IPS DF 6.9 (cell line): ENCODE measurements at places on chromosomes 12 and 14.

GRCh38 chr14:100104006-100104352, 38.8 kb downstream of the EVL start:
- DNase-seq, result no peak

GRCh38 chr14:84006643-84007155, 1523.2 kb upstream of the FLRT2 start:
- no peak for DNase-seq

- DNase-seq, result no peak
Observed at GRCh38 chr12:24902511-24903328, 46.2 kb downstream of the BCAT1 start.

DNA sequence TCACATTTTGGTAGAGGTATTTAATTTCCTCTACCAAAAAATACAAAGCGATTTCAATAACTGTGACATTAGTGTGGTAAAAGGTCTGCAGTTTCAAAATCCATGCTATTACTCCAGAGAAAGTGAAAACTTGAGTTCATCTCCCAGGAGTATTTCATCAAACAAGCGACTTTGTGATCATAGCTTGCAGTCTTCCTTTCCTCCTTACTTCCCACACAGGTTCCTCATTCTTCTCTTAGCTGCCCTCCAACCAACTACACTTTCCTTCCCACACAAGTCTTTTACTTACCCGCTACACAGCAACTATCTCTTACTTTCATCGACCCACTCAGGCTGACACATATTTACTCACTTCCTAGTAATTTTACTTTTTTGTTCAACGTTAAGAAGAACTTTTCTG, 413.4 kb upstream of the USP15 start:
- no peak for DNase-seq

DNA sequence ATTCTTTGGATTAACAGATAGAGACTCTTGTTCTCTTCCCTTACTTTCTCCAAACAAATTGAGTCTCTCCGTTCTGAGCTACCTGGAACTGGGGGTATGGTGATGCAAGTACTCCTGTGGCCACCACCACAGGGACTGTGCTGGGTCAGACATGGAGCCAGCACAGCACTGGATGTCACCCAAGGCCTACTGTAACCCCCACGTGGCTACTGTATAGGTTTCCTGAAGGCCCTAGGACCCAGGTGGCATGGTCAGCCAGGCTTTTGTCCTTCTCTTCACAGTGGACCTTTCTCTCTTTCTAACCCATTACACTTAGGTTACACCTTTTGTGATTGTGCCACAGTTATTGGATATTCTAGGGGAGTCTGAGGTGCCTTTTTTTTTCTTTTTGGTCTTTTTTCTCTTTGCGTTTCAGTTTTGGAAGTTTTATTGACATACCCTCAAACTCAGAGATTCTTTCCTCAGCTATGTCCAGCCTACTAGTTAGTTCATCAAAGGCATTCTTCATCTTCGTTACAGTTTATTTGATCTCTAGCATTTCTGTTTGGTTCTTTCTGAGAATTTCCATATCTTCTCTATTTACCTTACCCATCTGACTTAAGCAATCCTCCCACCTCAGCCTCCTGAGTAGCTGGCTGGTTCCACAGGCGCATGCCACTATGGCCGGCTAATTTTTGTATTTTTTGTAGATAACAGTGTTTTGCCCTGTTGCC, 6.0 kb upstream of the KLHDC2 start:
- no peak for DNase-seq

DNA sequence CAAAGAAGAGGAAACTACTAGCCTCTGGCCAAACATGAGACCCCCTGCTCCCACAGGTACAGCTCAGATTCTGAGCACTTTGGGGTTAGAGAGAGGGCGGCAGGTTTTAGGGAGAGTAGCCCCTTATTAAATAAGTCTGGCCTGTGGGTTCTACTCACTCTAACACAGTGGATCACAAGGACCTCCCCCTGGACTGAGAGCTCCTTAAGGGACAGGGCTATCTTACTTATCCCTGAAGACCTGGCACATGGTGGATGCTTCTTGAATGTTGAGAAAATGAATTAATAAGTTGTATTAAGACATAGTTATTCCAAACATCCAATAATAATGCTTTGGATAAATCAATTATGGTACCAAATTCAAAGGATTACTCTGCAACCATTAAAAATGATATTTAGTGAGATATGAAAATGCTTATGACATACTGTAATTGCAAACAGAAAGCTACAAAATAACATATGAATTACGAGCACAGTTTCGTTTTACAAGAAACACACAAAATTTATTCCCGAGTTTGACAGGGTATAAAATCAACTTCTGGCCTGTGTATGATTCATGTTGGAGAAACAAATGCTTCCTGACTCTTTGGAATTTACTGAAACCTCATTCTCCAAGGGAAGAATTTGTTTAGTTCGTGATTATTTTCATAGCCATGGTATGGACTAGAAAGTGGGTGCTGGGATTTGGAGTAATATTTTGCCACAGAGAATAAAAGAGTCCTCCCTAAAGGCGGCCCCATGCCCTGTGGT, 59.3 kb upstream of the BDKRB2 start:
- DNase-seq, result no peak

DNA sequence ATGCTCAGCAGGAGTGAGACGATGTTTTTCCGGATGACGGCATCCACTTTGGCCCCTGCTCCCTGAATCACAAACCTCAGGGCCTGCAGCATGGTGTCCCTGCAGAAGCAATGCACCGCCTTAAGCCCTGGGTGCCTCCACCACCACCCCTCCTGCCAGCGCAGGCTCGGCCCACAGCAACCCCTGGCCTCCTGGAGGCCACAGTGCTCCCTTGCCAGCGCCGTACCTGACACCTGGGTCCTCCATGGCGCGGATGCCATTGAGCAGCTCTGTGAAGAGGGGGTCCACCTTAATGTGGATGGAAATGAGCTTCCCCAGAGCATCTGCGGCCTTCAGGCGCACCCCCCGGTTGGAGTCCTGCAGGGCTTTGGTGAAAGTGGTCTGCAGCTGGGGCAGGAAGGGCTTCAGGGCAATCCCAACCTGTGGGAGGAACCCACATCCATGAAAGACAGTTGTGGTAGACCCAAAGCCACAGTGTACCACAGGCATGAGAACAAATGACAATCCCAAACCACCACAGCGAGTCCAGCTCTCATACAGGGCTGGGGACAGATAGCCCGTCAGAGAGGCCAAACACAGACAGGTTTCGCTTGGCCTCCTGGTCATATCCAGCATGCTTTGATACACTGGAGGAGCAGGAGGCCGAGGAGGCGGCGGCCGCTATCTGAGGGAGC, 17.9 kb upstream of the RAB35 start:
- no peak for DNase-seq

GRCh38 chr12:94186278-94187241, 38.2 kb downstream of the PLXNC1 start:
- no peak for DNase-seq

GRCh38 chr14:81436296-81437138, 36.4 kb upstream of the STON2 start:
- no peak for DNase-seq

DNA sequence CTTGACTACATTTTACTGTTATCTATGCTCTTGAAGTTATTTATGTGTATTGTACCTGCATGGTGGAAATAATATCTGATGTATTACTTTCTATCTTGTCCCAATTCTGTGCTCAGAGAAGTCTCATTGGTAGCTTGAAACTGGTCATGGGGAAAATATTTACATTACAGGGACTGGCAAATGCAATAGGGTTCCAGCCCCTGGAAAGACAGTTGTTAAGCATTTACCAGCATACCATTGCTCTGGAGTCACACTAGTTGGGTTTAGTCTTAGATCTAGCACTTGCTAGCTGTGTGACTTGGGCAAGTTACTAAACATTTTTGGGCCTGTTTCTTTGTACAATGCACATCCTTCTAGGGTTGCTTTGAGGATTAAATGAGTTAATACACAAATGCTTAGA, 86.3 kb upstream of the NRXN3 start:
- no peak for DNase-seq

GRCh38 chr14:70704960-70705359, 63.2 kb downstream of the TTC9 start:
- no peak for DNase-seq

GRCh38 chr14:30698463-30698862, 76.3 kb downstream of the SCFD1 start:
- DNase-seq, result no peak

DNA sequence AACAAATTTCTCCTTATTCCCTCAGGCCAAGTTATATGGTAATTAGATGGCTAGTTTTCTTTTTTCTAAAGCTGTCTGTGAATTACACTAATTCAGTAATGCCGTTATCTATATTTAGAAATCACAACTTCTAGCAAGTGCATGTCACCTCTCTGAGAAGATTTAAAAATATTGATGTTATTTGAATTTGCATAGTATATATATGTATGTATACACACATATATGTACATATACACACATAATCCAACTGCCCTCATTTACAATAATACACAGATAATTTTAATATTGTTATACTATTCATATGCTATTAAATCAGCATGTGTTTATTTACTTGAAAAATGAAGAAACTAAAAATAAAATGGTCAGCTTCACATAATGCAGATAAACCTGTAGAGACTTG, 563.9 kb downstream of the SLC16A7 start:
- DNase-seq, result no peak

DNA sequence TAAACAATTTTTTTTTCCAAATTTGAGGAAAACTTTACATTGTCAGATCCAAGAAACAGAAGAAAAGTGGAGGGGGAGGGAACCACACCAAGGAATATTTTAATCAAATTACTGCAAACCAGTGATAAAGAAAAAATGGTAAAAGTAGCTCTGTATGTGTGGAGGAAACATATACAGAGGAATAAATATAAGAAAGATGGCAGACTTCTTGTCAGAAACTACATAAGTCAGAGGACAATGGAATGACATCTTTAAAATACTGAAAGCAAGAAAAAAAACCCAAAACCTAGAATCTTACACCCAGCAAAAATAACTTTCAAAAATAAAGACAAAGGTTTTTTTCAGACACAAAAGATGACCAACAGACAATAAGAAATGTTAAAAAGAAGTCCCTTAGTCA, 10.2 kb upstream of the LLPH start:
- no peak for DNase-seq

DNA sequence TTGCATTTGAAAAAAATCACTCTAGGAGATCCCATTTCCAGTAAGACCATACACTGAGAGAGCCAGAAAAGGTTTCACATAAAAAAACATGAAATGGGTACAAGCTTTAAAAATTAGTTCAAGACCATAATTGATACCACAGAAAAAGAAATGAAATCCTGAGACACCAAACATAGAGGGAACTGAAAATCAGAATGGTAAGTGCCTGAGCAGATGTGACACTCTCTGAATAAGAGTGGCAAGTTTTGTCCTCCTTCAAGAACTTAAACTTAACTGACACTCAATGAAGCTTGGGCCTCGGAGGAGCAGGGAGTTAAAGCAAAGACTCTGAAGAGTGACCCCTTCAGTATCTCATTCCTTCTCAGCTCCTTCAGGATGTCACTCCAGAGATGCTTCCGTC, 23.2 kb upstream of the PTGDR start:
- DNase-seq, result no peak
